Dermis microvascular lymphatic vessel endothelial cell (primary cell): ENCODE measurements at places on chromosomes 4 and X. TPM values are rescaled to one million over a fixed set of nuclear protein-coding genes. Genes with fewer than 3 reads are reported as not detected.

Gene ARMCX4
- 3.3 and 3.4 TPM in 2 replicates for total RNA-seq

Gene S100P
- 0.13 TPM in 1 of 2 replicates, not detected in the other for total RNA-seq

Gene ZDHHC15
- under 0.01 TPM in 1 of 2 replicates, not detected in the other for total RNA-seq

Gene MFSD8
- 12.3 and 14.4 TPM in 2 replicates for total RNA-seq

Gene TCEAL2
- not detected in 2 replicates for total RNA-seq

Gene MAGIX
- 0.39 and 0.51 TPM in 2 replicates for total RNA-seq

Gene MSANTD1
- total RNA-seq = 0.13 and 0.26 TPM in 2 replicates

Gene CT45A3
- total RNA-seq = not detected in 2 replicates

GRCh38 chrX:71870208-71871098, 40.2 kb upstream of the NHSL2 start:
- no peak for DNase-seq

DNA sequence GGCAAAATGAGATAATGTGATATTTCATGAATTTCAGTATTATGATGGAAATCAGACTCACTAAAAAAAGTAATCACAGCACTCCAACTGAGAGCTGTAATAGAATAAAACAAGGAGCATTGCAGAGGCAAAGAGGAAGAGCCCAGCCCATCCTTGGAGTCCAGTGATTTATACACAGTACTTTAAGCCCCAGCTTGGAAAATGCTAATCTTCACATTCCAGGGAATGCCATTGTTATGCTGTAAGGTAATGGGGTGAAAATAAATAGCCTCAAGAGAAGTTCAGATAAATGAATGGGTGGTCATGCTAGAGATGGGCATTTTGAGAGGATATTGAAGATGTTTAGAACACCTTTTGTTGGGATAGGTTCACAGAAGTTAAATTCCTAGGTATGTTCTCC, 190.3 kb upstream of the TAPT1 start:
- peak; percentile 3 for DNase-seq

GRCh38 chr4:19063662-19064061, 1042.1 kb upstream of the LCORL start:
- DNase-seq = no peak

GRCh38 chrX:54090880-54091279, 46.6 kb upstream of the PHF8 start:
- DNase-seq = no peak

DNA sequence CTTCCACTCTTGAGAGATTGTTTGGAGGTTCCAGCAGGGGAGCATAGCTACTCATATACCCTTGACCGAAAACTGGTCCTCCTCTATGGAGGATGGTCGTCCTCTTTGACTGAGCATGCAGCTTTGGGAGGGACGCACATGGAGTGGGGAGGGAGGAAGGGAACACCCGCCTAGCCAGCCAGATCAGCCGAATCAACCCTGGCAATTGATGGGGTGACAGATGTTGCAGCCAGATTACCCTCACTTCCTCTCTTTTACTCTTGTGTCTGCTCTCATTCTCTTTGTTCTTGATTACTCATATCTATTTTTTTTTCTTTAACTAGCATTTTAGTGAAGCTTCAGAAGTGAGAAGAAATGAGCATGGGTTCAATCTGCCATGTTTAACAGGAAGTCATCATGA, 19.6 kb downstream of the MGST2 start:
- DNase-seq = peak; percentile 48

- no peak for DNase-seq
These were observed 283.7 kb downstream of the AFF2 start for GRCh38 chrX:148784137-148784536.

GRCh38 chrX:150731795-150732194, 38.6 kb downstream of the MTMR1 start:
- no peak for DNase-seq

GRCh38 chr4:61152433-61152832, 47.7 kb upstream of the ADGRL3 start:
- DNase-seq = no peak

DNA sequence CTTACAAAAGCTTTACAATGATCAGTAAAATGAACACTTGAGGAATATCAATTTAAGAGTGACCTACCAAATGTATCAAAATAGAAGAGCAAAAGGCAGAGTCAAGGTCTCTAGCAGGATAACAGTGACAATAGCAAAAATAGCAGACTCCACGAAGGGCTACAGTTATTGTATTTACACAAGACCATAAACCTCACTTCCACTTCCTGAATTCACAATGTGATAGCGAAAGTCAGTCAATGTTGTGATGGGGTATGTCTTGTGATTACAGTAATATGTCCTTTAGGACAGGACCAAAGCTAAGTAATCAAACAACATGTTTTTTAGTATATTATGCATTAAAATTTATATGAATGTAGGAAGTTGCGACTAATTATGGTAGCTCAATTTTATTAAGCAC, 139.6 kb downstream of the IQCM start:
- no peak for DNase-seq

GRCh38 chr4:23856630-23857029, 33.2 kb downstream of the PPARGC1A start:
- no peak for DNase-seq

- DNase-seq = no peak
These were observed 258.6 kb downstream of the FAT4 start for GRCh38 chr4:125573368-125573767.

DNA sequence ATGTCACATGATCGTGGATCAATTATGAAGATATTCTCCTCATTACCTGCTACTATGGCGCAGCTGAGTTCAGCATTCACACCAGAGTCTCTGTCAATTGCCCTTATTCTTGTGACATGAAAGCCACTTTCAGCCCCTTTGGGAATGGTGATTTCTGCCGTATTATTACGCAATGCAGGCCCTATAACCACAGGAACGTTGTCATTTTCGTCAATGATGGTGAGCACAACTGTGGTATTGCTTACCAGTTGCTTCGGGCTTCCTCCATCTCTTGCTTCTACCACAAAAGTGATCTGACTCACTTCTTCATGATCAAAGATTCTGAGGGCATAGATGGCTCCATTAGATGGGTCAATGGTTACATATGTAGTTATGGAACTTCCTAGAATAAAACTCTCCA, 2.1 kb downstream of the PCDH18 start:
- DNase-seq = no peak

DNA sequence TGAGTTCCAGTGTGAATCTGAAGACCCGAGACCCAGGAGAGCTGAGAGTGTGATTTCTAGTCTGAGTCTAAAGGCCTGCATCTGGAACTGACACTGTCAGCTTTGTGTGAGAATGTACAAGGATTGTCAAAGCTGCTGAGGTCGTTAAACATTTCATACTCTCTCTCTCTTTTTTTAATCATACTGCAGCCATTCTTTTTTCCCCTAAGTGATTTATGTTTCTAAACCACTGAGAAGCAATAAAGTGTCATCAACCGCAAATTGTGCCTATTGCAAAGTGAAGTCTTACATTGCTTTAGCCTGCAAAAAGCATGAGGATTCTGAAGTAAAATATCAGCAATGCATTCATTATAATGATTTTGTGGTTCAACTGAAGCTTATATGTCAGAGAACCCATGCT, 106.0 kb downstream of the ASMT start:
- no peak for DNase-seq

GRCh38 chr4:153731239-153731638, 28.6 kb downstream of the RNF175 start:
- DNase-seq = no peak

DNA sequence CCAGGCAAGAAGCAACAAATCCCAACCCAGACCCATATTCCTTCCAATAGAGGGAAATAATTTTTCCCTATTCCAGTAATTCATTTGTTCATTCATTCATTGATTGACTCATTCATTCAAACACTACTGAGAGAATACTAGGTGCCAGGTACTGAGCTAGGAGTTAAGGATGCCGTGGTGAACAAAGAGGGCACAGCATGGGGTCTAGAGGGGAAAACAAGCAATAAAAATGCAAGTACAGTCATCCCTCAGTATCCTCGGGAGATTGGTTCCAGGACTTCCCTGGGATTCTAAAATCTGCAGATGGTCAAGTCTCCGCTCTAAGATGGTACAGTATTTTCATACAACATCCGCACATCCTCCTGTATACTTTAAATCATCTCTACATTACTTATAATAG, 18.7 kb downstream of the RASGEF1B start:
- no peak for DNase-seq

GRCh38 chr4:8199594-8200301, 658 bp downstream of the SH3TC1 start:
- DNase-seq = no peak

DNA sequence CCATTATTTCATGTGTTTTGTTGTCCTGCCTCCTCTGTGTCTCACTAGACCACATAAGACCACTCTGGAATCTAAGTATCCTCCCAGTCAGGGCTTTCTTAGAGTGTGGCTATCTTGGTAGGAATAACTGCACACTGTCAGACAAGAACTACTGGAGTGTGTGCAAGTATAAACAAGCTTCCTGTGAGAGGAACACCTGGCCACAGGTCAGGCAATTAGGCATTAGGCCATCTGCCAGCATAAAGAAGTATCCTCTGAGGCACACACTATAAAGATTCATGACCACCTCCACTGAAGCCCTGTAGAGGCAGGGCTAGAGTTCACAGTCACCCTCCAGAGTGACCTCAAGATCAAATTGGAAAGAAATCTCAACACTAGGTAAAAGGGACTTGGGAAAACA, 507.0 kb upstream of the PABPC4L start:
- DNase-seq = no peak

GRCh38 chrX:39016556-39016955, 215.3 kb downstream of the MID1IP1 start:
- no peak for DNase-seq

DNA sequence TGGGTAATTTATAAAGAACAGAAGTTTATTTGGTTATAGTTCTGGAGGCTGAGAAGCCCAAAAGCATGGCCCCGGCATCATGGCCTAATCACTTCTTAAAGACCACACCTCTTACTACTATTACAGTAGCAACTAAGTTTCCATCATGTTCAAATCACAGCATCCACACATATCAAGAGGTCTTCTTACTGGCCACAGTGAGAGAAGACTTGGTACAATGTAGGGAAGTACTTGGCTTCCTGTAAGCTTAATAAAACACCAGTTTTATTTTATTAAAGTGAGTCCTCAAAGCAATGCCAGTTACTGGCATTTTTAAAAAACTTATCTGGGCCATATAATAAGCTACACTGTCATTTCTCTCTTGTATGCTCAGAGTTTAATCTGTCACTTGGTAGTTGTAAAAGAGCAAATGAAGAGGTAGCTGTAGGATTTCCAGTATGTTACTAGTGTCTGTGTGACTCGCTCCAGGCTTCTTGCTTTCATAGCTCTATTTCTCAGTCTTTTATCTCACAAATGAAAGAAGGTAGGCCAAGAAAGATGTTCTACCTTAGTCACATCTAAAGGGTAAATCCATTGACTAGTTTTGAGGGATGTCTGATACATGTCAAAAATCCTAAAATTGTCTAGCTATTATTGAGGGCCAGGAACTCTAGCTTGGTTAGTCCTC, 159.2 kb upstream of the CPEB2 start:
- no peak for DNase-seq

GRCh38 chr4:27684610-27685011, 824.0 kb downstream of the STIM2 start:
- DNase-seq = peak; percentile 22

DNA sequence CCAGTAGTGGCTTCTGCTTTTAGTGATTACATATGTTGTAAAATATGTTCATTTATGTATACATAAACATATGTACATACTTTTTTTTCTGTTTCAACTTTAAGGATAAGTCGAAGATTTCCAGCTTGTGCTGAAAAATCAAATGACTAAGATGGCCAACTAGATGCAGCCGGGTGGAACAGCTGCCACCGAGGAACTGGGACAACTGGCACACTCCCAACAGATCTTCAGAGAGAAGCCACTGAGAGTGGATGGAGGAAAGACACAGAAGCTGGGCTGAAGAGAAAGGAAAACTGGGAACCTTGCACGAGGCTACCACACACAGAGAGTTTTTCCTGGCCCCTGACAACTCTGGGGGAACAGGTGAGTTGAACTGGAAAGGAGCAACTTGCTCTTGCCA, 207.5 kb downstream of the FAM47B start:
- no peak for DNase-seq

GRCh38 chrX:18173494-18174180, 47.0 kb downstream of the BEND2 start:
- no peak for DNase-seq

DNA sequence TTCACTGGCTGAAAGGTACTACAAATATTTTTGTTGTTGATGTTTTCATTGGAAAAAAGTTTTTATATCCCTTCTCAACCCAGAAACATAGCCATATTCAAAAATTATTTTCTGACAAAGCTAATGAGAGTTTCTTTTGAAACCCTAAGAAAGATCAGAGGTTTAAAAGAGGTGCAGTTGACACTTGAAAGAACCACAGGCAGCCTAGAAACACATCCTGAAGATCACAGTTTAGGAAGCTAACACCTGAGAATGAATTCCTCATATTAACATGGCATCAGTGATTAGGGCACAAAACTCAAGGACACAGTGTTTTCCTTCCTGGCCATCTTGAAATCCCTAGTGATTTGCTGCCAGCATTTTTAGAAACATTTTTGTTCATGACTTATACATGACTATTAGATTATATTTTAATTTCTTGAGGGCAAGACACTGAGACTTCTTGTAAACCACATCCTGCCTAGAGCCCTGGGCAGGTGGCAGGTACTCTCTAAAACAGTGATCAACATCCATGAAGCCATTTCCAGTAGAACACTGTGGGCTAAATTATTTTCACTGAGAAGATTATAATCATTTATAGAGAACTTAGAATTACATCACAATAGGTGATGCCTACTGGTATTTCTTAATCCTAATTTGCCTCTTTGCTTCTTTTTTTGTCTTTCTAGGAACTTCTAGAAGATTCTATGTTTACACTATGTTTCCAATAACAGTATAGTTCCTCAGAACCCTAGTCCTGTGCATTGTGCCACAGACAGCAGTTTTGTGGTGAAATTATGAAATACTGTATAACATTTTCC, 80.0 kb downstream of the ARSJ start:
- no peak for DNase-seq
